ENCODE measurements at places on chromosomes 1 and 21. TPM values are rescaled to one million over a fixed set of nuclear protein-coding genes. Genes with fewer than 3 reads are reported as not detected.

GRCh38 chr1:7478142-7478790 is 292.8 kb upstream of the VAMP3 start:
- no peak for DNase-seq

Gene NKAIN1
- polyA plus RNA-seq: 2.0 TPM

Gene HCRTR1
- polyA plus RNA-seq: 0.16 TPM

- DNase-seq: peak; percentile 46
These were observed 3.2 kb downstream of the LRRC8C start for GRCh38 chr1:89635825-89636815.

Gene RPTN
- polyA plus RNA-seq: not detected

Gene IL10
- 1.2 TPM for polyA plus RNA-seq

GRCh38 chr1:203464226-203464625 is 11.4 kb upstream of the PRELP start:
- no peak for DNase-seq

- DNase-seq: peak; percentile 5
These were observed 62.3 kb downstream of the PTGS2 start for GRCh38 chr1:186617926-186618325.

DNA sequence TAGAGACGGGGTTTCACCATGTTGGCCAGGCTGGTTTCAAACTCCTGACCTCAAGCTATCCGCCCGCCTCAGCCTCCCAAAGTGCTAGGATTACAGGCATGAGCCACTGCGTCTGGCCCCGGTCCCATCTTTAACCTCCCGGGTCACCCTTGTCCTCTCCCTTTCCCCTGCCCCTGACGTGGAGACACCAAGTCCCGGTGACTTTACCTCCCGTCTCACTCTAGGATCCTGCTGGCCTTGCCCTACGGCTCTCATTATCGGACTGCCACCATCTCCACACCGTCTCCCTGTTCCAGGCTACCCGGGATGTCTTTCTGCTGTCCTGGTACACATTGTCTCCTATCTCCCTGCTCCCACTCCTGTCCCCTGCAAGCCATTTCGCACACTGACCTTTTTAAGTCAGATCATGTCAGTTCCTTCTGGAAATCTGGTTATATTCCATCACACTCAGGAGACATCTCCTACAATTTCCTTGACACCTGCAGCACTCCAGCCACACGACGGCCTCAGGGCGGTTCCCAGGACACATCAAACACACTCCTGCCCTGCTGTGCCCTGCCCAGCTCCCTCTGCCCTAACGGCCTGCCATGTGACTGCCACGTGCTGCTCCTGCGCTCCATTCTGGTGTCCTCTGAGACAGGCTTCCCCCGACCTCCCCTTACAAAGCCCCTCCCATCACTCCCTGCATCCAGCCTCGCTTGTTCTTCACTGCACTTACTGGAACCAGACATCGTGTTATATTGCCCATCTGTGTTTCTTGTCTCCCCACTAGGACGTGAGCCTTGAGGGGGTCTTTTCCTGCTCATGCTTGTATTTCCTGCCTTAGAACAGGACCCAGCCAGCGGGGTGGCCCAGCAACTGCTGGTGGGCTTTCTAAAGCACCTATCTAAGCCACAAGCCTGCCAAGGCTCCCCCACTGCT is 32.7 kb downstream of the TTC39A start:
- no peak for DNase-seq

DNA sequence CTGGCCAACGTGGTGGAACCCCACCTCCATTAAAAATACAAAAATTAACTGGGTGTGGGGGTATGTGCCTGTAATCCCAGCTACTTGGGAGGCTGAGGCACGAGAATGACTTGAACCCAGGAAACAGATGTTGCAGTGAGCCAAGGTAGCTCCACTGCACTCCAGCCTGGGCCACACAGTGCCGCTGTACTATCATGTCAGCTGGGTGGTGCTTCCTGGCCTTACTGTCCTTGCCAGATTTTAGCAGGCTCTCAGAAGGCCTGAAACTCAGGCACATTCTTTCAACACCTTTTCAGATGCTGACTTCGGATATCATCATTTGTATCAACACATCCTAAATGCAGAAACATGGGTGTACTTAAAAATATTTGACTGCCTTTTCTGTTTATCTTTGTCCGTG is 31.6 kb upstream of the NBL1 start:
- DNase-seq: no peak

Gene TTC34
- 0.18 TPM for polyA plus RNA-seq

DNA sequence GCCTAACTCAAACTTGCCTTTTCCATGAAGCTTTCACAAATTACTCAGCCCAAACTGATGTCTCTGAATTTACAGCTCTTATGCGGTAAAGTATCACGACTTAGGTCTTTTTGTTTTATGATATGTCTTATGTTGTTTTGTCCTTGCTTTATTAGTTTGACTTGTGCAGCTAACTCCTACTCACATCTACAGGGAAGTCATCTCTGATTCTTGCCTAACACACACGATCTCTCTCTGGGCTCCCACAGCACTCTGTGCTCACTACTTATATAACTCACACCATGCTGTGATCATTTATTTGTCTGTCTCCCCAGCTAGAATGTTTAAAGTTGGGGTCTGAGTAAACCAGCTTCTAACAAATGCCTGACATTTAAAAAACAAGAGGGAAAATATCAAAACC is 9.3 kb upstream of the PI4KB start:
- DNase-seq: no peak

Gene DHCR24
- polyA plus RNA-seq: 24.5 TPM

DNA sequence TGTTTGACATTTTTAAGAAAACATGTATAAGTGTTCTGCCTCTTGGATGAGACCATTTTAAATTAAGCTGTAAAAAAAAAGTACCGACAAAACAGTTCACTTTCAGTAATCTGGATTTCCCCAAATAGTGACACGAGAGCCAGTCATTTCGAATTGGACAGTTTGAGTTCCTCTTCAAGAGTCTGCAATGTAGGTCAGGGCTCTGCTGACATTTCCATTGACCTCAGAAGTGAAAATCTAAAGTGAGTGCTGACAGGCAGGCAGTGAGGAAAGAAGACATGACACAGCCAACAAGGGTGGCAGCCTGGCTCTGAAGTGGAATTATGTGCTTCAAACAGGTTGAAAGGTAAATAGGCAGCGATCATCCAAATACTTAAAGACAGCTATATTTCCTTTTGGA is at the start of gene IL23R:
Gene IL23R (plus strand): TSS at position 259 of the 400 bp plus-strand sequence. CDS start 1,667 bp downstream, outside the sequence.
- DNase-seq: no peak

DNA sequence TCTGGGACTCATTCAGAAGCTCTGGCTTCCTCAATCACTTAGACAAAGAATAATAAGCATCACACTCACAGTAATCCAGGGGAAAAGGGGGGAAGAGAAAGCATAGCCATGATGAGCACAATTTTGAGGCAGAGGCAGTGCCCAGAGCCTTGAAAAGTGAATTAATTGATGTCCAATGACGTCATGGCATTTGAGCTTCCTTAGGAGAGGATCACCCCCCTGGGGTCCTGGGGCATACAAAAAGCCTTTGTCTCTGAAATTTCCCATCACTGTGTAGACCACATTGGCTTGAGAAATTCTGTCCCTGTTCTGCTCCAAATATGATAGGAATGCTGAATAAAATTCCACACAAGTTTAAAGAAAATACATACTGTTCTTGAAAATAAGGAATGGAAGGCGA is 84.3 kb upstream of the COA6 start:
- DNase-seq: no peak

GRCh38 chr1:246372559-246372958 is 134.5 kb downstream of the SMYD3 start:
- DNase-seq: no peak

DNA sequence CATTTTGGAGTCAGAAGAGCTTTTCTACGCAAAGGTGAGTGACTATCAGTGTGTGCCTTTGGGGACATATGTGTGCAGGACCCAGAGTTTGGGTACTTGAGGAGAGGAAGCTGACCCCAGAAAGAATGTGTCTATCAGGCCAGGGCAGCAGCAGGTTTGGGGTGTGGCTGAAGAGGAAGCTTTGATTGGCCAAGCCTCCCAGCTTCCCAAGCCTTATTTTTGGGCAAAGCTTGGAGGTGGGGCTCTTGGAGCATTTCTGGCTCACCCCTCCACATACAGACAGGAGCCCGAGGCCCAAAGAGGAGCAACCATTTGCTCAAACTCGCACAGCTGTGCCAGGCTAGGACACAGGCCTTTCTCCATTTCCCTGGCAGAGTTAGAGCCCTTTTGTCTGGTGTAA is 4.7 kb downstream of the GPR3 start:
- DNase-seq: no peak

GRCh38 chr1:67053785-67054772 is at the start of gene SLC35D1:
SLC35D1 (minus strand) TSS chr1:67054148; CDS start chr1:67054013, 135 bp downstream.
- DNase-seq: peak; percentile 59

DNA sequence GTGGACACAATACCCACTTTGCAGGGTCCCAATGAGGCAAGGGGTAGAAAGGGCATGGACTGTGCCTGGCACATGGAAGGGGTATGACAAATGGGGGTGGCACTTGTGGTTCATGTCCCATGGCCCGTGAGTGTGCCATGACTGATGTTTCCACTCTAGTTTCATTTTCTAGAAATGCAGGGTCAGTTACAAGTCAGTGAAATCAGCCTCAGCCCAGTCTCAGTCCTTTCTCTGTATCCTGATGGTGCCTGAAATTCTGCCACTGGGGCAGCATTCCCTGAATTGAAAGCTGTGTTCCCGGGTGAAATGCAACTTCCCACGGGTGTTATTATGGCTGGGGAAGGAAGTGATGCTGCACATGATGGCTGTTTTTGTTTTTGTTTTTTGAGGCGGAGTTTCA is 110.8 kb upstream of the ZBTB40 start:
- no peak for DNase-seq

GRCh38 chr1:226964068-226964425 is 24.0 kb downstream of the COQ8A start:
- no peak for DNase-seq

GRCh38 chr21:31287201-31287600 is 56.9 kb downstream of the TIAM1 start:
- no peak for DNase-seq

DNA sequence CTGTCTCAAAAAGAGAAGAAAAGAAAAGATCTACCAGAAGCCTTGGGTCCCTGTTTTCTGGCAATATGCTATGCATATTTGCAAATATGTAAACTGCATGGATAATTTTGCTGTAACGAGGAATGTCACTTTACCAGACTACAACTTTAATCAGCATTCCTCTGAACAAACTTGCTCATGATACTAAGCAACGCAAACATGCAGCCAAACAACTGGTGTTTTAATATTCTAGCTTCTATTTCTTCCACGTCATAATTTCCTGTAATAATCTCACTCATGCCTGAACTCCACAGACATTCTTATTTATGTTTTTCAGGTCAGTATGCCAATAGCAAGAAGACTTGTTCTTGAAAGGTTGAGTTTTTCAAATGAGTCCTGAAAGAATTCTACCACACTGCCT is 114.1 kb downstream of the SIM2 start:
- DNase-seq: no peak

Gene LPGAT1
- polyA plus RNA-seq: 13.2 TPM

Gene ALX3
- polyA plus RNA-seq: not detected

GRCh38 chr1:44848456-44849181 is 5.6 kb upstream of the PTCH2 start:
- DNase-seq: no peak

Gene REG4
- polyA plus RNA-seq: not detected

Gene DHDDS
- 25.1 TPM for polyA plus RNA-seq

Gene ITLN2
- not detected for polyA plus RNA-seq

Gene SIK1
- polyA plus RNA-seq: 3.3 TPM

GRCh38 chr21:31552826-31553225 is 106.7 kb upstream of the SOD1 start:
- DNase-seq: no peak

GRCh38 chr1:170032531-170033280 is 41.8 kb downstream of the KIFAP3 start:
- DNase-seq: peak; percentile 13

- DNase-seq: no peak
These were observed 26.3 kb downstream of the PCSK9 start for GRCh38 chr1:55065648-55066047.

DNA sequence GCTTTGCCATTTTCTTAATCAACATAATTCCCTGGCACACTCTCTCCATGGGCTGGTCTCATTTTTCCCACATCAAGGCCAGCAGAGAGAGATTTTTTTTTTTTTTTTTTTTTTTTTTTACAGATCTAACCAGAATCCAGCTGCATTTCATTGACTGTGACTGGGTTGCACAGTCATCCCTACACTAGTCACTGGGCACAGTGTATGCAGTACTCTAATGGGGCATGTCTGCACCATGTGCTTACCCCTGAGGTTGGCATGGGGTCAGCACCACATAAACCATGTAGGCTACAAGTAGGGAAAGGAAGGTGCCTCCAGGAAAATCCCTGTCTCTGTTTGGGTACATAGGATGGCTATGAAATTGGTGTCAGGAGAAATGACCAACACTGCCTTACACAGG is 64.1 kb upstream of the LRP8 start:
- no peak for DNase-seq

Gene CELA3B
- not detected for polyA plus RNA-seq

GRCh38 chr21:44911384-44912157 is 9.1 kb downstream of the ITGB2 start:
- peak; percentile 40 for DNase-seq

All from muscle of back (tissue), 13 donors.